ENCODE measurements at places on chromosomes 12 and 14.
A peak's percentile ranks its signal among the peaks of the same experiment; 100 is the strongest.

DNA sequence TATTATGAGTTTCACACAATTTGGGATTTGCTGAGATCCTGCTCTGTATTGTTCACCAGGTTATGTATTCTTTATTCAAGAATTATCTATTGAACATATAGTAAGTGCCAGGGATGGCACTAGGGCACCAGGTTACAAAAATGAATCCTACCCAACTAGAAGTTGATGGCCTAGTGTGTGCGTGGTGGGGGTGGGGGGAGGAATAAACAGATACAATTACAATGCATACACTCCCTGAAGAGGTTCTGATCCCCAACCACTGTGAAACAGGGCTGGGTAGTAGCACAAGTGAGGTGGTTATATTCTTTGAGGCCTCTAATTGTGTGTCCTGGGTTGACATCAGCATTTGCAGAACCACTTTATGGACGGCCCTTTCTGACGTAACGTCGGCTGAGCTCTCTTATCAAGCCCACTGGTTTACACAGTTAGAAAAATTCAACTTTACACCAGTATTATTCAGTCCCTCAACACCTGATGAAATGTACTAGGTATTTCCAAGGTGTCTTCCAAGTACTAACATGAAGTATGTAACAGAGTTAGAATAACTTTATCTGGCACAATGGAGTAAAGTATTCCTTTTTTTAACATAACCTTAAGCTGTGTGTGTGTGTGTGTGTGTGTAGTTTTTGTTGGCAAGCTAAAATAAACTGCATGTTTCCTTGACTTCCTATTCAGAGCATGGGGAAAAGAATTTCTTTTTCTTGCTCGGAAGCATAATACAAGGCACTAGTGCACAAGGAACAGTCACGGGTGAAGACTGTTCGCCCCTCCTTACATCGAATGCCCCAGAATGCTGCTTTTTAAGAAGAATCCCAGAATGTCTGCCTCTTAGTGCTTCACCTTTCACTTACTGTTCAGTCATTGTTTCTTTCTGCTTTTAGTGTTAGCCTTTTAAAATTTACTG is 8.1 kb upstream of the GLRX5 start:
- DNase-seq: no peak

- DNase-seq: no peak
Observed at GRCh38 chr14:30998100-30998706, 27.2 kb upstream of the AP4S1 start.

DNA sequence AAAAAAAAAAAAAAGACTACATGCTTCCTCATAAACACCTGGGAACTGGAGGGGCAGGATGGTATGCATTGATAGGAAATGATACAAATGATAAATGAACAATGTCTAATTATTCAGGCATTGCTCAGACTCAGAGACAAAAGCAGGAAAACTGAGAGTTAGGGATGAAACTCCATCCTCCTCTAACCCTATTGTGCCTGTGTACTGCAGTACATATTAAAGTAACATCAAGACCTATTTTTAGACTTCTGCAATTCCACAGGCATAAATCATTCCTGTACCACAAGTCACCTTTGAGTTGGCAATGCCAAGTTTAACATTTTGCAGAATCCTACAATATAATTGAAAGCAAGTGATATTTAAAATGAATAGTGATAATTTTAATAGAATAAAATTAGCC is 156.5 kb upstream of the USP15 start:
- DNase-seq: no peak

DNA sequence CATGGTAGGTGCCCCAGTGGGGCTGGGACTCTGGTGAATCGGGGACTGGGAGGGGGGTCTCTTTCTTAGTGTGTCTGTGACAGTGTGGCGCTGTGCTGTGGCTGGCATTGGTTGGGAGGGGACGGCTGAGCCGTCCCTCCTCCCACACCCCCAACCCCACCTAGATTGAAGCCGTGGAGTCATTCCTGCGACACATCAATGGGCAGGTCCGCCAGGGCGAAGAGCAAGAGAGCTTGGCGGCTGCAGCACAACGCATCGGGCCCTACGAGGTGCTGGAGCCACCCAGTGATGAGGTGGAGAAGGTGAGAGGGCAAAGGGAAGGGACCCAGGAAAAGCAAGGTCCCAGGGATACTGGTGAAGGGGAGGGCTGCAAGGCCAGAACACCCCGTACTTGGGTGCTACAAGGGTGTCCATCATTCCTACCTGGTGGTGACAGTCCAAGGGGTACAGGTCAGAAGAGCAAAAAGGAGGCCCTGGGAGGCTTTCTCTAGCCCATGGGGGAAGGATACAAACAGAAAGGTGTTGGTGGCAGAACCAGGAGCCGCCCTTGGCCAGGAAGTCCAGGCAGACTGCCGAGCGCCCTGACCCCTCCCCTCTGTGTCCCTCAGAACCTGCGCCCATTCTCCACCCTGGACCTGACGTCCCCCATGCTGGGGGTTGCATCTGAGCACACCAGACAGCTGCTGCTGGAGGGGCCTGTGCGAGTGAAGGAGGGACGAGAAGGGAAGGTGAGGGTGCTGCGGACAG is 7.4 kb downstream of the PLEKHG6 start:
- DNase-seq: no peak

GRCh38 chr14:67480011-67480410 is 8.5 kb downstream of the TMEM229B start:
- DNase-seq: no peak

DNA sequence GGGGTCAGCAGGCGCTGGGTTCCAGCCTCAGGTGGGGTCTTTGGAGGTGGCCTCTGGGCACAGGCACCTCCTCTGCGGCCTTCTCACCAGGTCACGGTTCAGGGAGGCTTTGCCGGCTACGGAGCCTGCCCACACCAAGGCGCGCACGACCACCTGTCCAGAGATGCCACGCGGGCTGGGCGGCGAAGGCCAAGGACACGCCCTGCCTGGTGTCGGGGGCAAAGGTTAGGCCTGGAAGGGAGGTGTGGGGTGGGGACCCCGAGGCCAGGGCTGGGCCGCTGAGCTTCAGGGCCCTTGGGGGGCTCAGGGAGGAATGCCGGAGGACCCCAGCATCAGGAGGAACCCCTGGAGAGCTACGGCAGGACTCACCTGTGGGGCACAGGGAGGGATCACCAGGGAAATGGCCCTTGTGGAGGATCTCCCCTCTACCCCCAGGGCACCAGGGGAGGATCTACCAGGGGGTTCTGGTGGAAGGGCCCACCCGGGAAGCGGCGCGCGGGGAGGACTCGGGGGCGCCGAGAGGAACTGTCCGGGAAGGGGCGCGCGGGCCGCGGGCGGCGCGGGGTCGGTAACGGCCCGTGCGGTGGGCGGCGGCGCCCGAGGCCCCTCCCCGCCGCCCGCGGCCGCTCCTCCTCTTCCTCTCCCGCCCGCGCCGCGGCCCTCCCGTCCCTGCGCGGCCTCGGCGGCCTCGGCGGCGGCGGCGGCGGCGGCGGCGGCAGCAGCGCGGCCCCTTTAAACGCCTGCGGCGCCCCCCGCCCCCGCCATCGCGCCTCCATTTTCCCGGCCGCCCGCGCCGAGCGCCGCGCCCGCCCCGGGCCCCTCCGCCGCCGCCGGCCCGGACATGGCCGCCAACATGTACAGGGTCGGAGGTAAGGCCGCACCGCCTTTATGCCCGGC is at the start of gene MTA1:
Gene MTA1 (plus strand): TSS at position 633 of the 897 bp plus-strand sequence. CDS start 209 bp downstream, at position 842.
- DNase-seq: peak; percentile 50

- peak; percentile 35 for DNase-seq
Observed at GRCh38 chr12:52221912-52222457, 11.1 kb upstream of the KRT7 start.

DNA sequence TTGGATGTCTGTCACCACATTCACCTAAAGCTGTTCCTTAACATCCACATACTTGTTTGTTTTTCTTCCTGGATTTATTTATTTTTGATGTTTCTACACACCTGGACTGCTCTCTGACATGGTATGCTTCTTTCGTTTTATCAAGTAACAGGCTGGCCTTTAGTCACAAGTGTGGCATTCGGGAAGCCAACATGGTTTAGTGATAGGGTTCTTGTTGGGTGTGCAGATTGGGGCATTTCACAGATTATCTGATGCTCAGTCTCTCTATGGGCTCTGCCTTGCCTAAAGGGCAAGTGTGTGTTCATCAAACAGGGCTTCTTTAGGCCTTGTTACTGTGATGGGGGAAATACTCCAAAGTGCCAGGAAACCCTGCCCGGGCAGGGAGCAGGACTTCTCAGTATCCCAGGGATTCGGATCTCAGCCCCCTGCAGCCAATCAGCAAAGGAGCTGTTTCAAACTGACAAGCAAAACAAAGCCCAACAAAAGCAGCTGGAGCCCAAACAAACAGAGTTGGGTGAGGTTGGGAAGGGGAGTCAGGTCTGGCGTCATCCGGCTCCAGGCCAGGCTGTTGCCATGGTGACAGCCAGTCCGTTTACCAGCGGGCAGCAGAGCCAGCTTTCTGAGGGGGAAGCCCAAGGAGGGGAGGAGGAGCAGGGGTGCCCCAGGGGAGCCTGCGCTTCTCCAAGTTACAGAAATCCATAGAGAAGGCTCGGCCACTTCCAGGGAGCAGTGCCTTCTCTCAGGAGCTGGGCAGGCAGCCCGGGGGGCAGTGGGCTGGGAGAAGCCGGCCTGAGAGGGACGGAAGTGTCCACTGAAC is 31.9 kb downstream of the FOS start:
- no peak for DNase-seq

DNA sequence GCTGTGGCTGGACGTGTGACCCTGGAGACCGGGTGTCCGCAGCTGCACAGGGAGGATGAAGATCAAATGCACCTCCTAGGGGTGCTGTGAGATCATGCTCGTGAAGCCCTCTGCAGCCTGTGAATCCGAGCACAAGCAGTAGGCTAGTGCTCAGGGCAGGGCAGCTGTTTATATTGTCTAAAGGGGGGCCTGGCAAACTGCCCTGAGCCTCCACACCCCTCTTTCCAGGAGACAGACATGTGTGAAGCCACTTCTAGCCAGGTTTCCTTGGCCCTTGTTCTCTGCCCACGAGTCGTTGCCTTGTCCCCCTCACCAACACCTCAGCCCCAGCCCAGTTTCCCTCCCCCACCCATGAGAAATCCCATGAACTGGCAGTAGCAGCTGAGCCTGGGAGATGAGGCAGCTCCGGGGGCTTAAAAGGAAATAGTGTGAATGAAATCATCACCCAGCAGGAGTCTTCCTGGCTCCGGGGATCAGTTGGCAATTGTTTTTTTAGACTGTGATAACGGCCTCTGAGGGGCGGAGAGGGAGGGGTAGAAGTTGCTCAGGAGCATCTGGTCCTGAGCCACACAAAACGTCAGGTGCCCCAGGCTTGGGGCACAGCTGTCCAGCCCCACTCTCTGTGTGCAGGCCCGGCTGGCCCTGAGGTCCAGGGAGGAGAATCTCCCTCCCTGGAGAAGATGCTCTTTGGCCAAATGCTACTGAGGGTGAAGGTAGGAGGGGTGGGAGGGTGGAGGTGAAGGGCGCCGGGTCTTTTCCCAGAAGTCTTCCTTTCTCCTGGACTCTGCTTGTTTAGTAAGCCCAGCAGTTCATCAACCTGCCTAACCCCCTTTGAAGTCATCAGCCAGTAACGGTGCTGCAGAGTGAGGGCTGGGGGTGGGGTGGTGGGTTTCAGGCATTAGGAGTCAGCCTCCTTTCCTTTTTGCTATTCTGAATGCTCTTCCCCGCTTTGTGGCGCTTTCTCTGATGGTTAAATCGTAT is 4.0 kb downstream of the FGF6 start:
- DNase-seq: no peak

GRCh38 chr12:32828552-32828951 is 68.0 kb downstream of the PKP2 start:
- DNase-seq: no peak

DNA sequence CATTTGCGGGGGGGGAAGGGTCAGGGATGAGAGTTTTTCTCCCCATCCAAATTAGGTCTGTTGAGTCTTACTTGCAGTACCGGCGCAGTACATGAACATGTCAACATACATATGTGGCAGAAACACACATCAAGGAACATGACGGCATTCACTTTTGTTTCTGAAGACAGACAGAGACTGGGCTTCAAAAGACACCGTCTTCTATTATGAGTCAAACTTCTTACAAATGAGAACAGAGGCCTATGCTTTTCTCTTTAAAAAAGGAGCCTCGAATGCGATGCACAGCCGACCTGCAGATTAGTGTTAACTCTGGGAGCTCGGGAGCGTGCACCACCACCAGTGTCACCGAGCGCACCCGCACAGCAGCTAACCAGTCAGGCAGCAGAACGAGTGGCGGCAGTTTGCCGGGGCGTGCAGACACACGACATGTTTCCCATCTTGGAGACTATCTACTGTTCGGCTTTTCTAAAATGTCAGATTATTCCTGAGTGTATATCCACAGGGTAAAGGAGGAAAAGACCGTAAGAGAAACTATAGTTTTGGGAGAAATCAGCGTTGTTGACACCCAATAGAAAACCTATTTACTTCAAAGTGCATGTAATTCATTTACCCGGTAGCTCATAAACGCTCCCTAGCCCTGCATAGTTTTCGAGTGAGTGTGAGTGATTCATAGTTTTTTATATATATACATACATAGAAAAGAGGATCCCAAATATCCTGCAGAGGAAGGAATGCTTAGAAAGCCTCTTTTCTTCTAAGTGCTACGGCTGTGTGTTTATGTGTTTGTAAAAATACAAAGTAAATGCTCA is 33.0 kb downstream of the UBR7 start:
- DNase-seq: no peak

DNA sequence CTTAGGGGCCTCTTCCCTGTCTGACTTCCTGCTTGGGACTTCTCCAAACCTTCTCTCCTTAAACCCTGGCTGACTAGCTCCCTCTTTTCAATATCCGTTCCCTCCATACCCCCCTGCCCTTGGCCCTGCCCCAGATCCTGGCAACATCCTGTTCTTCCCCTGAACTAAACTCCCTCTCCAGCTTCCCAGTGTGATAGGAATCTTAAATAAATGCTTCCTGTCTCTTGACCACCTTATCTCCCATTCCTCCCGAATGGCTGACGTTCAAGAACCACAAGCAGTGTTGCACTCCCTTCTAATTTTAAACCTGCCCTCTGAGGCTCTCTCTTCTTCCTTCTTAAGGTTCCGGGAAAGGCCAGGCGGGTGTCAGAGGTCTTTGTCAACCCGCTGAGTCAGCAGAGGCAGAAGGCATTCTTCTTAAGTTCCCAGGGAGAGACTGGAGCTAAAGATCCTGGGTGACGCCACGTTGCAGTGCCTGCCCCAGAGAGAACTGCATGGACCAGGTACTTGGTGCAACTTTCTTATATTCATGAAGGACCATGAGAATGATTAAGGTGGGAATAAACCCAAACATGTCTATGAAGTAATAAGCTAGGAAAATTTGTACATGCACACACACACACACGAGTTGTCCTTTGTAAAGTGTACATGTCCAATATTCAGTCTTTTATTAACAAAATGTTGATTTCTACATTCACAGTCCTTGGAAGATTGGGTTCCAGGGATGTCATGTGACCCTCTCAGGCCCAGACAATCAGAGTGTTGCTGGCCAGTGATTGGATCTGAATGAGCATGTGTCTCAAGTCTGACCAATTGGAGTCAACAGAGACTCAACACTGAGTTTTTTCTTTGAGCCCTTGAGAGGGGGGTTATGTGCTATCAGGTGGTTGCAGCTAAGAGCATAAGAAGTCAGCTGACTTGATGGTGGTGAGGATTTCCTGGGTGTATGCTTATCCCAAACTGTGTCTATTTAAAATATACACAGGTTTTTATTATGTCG is 420.2 kb upstream of the TBX3 start:
- DNase-seq: no peak

Measured in T-helper 9 cell (primary cell).